ENCODE measurements at places on chromosomes 6 and 20.

DNA sequence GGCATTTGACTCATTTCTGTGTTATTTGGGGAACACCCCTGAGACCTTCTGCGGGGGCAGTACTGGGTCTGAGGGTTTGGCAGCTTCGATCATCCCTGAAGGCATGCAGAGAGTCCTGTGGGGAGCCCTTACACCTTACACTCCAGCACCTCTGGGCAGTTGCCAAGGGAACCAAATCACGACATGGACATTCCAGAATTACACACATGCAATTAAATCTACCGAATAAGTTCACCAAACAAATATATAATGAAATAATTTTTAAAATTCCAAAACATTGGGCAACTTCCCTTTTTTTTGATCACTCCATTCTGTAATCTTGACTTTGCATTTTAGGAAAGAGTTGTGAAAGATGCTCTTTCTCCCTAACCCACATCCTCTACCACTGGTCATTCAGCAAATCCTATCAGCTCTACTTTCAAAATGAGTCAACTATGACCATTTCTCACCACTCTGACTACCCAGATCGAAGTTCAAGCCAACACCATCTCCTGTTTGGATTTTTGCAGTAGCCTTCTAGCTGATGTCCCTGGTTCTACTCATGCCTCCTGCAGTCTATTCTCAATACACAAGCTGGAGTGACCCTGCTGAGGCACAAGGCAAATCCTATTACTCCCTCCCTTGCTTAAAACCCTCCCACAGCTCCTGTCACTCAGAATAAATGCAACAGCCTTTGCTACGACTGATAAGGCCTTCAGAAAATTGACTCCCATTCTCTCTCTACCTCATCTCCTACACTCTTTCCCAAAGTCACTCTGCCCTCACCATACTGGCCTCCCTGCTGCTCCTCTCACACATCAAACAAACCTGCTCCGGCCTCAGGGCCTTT lies 533.3 kb downstream of the HACE1 start:
- no peak for DNase-seq

DNA sequence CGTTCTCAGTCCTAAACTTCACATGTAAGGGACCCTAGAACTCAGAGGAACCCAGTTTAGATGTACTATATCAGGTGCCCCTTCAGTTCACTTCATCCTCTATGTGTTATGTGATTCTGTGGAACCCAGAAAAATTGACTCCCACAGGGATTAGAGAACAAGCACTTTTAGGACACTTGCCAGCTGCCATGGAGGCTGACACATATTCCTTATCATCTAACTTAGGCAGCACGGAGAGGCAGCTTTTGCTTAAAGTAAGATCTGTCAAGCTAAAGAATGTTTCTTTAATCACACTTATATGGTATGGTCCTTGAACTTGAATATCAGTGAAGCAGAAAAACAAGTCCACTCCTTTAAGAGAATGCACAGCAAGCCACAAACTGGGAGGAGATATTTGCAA lies 701.5 kb upstream of the ID4 start:
- DNase-seq, result no peak

GRCh38 chr6:156943816-156944215 lies 166.6 kb downstream of the ARID1B start:
- DNase-seq, result no peak

DNA sequence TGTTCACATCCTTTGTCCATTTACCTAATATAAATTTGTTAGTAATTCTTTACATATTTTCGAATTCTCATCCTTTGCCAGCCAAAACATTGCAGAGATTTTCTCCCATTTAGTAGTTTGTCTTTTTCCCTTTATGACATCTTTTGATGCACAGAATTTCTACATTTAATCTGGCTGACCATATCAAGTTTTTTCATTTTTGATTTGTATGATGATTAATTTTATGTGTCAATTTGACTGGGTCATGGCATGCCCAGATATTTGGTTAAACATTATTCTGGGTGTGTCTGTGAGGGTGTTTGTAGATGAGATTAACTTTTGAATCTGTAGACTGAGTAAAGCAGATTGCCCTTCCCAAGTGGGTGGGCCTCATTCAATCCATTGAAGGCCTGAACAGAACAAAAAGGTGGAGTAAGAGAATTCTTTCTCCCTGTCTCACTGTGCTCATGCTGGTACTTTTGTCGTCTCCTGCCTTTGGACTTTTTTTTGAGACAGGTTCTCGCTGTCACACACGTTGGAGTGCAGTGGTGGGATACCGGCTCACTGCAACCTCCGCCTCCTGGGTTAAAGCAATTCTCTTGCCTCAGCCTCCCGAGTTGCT lies 72.1 kb upstream of the EPB41L1 start:
- no peak for DNase-seq

GRCh38 chr6:14664621-14665315 lies 547.2 kb downstream of the CD83 start:
- DNase-seq, result peak; percentile 12

DNA sequence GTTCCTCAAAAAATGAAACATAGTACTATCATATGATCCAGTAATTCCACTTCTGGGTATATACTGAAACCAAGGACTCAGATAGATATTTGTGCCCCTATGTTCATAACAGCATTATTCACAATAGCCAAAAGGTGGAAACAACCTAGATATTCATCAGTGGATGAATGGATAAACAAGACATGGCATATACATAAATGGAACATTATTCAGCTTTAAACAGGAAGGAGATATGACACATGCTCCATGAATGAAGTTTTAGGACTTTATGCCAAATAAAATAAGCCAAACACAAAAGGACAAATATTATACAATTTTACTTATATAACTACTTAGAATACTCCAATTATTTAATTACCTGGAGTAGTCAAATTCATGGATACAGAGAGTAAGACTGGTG lies 16.4 kb downstream of the PLCB1 start:
- DNase-seq, result no peak

GRCh38 chr20:42492290-42492689 lies 697.4 kb downstream of the PTPRT start:
- DNase-seq, result no peak

DNA sequence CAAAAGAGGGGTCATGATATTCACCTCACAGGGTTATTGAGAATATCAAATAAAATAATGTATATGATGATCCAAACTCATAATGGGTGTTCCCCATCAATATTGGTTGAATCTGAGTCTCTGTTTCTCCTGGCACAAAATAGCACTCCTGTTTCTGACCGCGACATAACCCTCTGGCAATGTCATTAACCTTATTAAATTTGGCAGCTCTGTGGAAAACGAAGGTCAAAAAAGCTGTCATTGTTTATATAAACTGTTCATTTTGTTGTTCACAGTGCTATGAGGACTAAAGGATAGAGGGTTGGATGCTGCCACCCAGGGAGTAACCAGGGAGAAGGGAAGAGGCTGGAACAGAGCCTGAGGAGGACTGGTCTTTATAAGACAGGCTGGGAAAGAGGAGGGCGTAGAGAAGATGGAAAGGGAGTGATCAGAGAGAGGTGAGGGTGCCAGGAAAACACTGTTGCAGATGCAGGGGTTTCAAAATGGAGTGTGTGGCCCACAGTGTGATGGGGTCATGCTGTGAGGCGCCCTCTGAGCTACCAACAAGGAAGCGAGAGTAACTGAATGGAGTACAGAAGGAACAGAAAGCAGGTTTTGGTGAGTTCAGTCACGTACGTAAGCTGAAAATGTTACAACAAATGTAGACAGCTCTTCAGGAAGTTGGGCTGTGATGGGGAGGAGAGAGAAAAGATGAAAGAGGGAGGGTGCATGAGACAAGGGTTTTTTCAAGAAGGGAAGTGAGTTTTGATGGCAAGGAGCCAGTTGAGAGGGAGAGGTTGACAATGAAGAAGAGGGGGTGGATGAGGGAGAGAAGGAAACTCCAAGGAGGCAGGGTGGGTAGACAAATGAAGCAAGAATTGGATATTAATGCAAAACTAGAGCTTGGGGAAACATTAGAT lies 251.6 kb upstream of the TAB2 start:
- peak; percentile 88 for DNase-seq

GRCh38 chr6:166691746-166692145 lies 64.7 kb upstream of the RPS6KA2 start:
- no peak for DNase-seq

- peak; percentile 63 for DNase-seq
These were observed 40.1 kb downstream of the ILRUN start for GRCh38 chr6:34656378-34657036.

DNA sequence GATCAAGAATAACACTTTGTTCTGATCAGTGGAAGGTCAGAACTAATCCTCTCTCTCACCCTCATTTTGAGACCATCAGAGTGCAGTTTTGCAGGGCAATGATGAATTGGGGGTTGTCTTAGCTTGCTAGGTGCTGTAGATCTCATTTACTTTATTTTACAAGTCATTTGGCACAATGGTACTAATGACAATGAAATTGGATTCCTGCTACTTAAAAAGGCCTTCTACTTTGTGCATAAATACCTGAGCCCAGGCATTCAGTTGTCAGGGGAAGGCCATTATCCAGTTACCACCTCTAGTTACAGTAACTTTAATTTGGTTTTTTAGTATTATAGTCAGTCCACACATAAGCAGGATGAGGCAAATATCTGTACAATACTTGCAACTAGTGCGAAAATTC lies 240.0 kb downstream of the HDGFL1 start:
- DNase-seq, result no peak

DNA sequence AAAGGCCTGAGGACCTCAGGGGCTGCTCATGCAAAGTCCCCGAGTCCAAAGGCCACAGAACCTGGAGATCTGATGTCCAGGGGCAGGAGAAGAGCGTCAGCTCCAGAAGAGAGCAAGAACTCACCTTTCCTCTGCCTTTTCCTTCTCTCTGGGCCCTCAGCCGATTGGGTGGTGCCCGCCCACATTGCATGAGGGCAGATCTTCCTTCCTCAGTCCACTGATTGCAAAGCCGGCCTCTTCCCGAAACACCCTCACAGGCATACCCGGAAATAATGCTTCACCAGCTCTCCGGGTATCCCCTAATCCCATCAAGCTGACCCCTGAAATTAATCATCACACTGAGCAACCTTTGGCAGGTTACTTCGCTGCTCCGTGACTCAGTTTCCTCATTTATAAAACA lies 33.4 kb downstream of the SPDEF start:
- no peak for DNase-seq

- DNase-seq, result no peak
These were observed 2.3 kb downstream of the SIRPA start for GRCh38 chr20:1897541-1897940.

Data from B cell (primary cell).